ENCODE measurements at places on chromosomes 3 and 15.

GRCh38 chr15:49669288-49669687 is 48.4 kb downstream of the DTWD1 start:
- no peak for DNase-seq

DNA sequence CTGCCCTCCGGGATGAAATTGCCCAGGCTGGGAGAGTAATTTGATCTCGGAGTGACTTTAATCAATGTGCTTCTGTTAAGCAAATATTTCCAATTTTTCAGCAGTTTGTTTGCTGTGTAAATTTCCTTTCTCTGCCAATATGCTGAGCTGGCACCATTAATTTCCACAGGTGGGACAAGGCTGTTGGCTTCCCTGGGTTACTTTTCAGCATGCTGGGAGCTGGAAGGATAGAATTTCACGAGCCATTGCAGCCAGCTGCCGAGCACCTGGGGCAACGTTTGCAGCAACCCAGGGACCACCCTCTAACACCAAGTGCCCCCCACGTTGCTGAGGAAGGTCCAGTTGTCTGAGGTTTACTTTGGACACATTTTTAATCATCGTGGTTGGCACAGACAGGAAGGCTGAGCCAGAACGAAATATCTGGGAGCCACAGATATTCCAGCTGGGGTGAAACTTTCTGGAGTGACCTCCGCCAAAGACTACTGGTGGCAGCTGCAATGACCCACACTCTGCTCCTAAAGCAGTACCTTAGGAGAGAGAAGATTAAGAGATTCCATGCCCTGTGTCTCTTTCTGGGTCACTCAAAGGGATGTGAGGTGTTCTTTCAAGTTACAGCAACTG is 293.3 kb upstream of the RGMA start:
- no peak for DNase-seq

DNA sequence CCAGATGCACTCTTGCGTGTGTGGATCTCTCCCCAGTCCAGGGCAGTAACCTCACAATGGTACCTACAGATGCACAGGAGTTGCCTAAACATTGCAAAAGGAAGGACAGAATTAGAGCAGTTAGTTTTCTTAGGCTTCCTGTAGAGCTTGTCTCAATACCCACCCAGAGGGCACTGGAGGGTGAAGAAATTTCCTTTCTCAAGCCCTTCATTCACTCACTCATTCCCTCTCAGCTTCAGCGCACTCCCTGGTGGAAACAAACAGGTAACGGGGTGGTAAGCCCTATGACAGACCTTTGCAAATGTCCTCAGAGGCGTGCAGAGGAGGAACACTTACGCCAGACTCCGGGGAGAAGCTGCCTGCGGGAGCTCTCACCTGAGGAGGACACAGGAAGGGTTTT is 267.4 kb upstream of the HES1 start:
- no peak for DNase-seq

DNA sequence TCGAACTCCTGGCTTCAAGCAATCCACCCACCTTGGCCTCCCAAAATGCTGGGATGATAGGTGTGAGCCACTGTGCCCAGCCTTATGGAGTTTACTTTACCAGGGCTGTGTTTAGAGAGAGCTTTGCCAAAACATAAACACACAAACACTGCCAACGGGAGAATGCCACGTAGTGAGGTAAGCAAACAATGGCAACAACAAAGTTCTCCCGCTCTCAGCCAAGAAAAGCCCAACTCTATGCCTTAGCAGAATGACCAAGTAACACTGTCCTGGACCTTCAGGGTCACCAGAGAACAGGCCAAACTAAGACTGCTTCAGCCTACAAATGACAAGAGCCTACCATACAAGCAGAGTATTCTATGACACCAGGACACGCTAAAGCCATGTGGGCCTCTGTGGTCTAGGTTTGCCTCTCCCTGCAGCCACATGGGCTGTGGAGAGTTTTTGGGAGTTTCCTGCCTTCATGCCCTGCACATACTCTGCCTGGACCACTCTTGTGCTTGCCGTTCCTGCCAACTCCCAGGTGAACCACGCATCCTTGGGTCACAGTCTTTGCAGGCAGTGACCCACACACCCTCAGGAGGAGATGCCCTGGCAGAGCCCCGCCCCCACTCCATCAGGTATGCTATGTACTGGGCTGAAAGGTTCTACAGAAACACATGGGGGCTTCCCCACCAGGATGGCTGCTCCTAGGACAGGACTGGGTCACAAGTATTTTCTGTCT is 21.6 kb upstream of the CNBP start:
- DNase-seq = no peak

DNA sequence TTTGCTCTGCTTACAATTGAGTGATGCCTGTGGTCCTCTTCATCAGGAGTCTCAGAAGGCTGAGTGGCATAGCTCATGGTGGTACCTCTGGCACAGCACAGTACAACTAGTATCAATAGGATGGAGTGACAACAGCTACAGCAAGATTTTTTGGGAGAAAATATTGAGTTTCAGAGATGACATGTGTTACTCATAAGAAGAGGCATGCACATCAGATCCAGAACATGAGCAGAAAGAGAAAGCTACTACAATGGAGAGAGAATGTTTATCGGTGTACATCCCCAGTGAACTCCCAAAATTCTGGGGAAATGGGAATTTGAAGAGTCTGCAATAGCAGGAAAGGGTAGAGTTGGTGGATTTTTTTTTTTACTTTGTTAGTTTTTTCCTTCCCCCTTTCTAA is 130.5 kb upstream of the MB21D2 start:
- no peak for DNase-seq

DNA sequence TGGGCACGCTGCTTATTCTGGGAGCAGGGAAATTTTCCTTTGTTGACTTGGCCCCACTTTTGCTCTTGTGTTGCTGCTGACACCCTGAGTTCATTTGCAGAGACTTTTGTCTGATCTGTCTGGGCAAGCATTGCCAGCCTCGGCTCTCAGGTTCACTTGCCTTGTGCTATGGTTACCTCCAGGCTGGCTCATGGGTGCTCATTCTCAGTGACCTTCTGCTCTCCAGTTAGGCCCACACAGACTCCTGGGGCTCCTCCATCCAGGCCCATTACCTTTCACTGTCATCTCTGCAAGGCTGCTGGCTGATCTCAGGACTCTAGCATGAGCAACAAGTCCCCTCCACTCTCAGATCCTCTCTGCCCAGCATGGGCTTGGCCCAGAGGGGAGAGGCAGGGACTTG is 108.3 kb downstream of the IL20RB start:
- DNase-seq = no peak

DNA sequence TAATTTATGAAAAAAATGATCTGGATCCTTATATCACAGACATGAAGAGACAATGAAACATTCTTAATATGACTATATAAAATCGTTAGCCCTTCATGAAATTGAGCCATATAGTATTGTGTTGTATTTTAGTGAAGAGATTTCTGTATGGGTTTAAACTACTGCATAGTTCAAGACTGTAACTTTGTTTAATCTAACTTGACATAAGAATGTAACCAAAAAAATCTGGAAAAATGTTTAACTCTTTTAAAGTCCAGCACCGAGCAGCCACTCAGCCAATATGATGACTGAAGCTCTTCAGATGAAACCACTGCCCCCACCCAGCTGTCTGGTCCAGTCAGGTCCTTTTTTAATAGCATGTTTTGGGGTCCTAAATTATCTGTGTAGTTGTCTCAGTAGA is 4.9 kb downstream of the NANOGP8 start:
- no peak for DNase-seq
